ENCODE measurements at places on chromosomes 3 and 15. TPM values are rescaled to one million over a fixed set of nuclear protein-coding genes. Genes with fewer than 3 reads are reported as not detected.

ESYT3 gene
- 0.28 TPM for total RNA-seq

ERC2 gene
- not detected for total RNA-seq

SLITRK3 gene
- not detected for total RNA-seq

GABRG3 gene
- not detected for total RNA-seq

PLA2G4F gene
- not detected for total RNA-seq

SSUH2 gene
- total RNA-seq = not detected

ZKSCAN7 gene
- 7.8 TPM for total RNA-seq

CACNA2D2 gene
- 0.09 TPM for total RNA-seq

RAD51 gene
- 1.6 TPM for total RNA-seq

SLC22A14 gene
- total RNA-seq = under 0.01 TPM

ZNF80 gene
- total RNA-seq = not detected

CSPG4 gene
- total RNA-seq = 15.3 TPM

SLC6A20 gene
- total RNA-seq = not detected

LRRC49 gene
- total RNA-seq = 12.9 TPM

PLSCR5 gene
- not detected for total RNA-seq

SENP5 gene
- total RNA-seq = 46.2 TPM

CPA3 gene
- not detected for total RNA-seq

ATP1B3 gene
- 29.6 TPM for total RNA-seq

SPESP1 gene
- 3.2 TPM for total RNA-seq

LOXL1 gene
- total RNA-seq = 65.4 TPM

SLC9C1 gene
- 0.14 TPM for total RNA-seq

HRG gene
- under 0.01 TPM for total RNA-seq

ITPKA gene
- total RNA-seq = 0.92 TPM

GRAMD2A gene
- total RNA-seq = 0.55 TPM

C3orf85 gene
- not detected for total RNA-seq

SYNPR gene
- not detected for total RNA-seq

FANCD2OS gene
- not detected for total RNA-seq

GPR62 gene
- total RNA-seq = 0.09 TPM

CCR8 gene
- total RNA-seq = not detected

OXTR gene
- 0.57 TPM for total RNA-seq

REC114 gene
- not detected for total RNA-seq

INKA1 gene
- 3.7 TPM for total RNA-seq

P2RY1 gene
- total RNA-seq = 4.4 TPM

DYNC1LI1 gene
- total RNA-seq = 28.7 TPM

UBA7 gene
- 39.1 TPM for total RNA-seq

FRMD5 gene
- 1.6 TPM for total RNA-seq

HYAL3 gene
- 3.7 TPM for total RNA-seq

CLDN16 gene
- total RNA-seq = under 0.01 TPM

ITIH4 gene
- 1.6 TPM for total RNA-seq

ZPLD1 gene
- total RNA-seq = 0.28 TPM

TGM5 gene
- total RNA-seq = not detected

ISLR2 gene
- 0.28 TPM for total RNA-seq

CLDN1 gene
- total RNA-seq = 0.18 TPM

OR5K1 gene
- total RNA-seq = not detected

ACTC1 gene
- not detected for total RNA-seq

SMCO1 gene
- total RNA-seq = not detected

TLR9 gene
- total RNA-seq = under 0.01 TPM

PARP16 gene
- 1.8 TPM for total RNA-seq

SLC12A1 gene
- total RNA-seq = not detected

MED12L gene
- 0.28 TPM for total RNA-seq

SLC22A13 gene
- 0.28 TPM for total RNA-seq

GABRR3 gene
- 0.09 TPM for total RNA-seq

SPTBN5 gene
- total RNA-seq = 0.18 TPM

LRTM1 gene
- total RNA-seq = not detected

GLDN gene
- total RNA-seq = 75.1 TPM

OR5H15 gene
- total RNA-seq = not detected

MESP2 gene
- total RNA-seq = 0.57 TPM
